ENCODE measurements at places on chromosomes 6 and 20. TPM values are rescaled to one million over a fixed set of nuclear protein-coding genes. Genes with fewer than 3 reads are reported as not detected.

GRCh38 chr6:170140129-170140528, 150.7 kb downstream of the DLL1 start:
- DNase-seq: no peak

The SIM1 gene
- not detected for total RNA-seq

GRCh38 chr20:54176610-54177009, 2.8 kb upstream of the CYP24A1 start:
- DNase-seq: no peak

The PNLDC1 gene
- total RNA-seq: not detected

GRCh38 chr20:34921436-34921835, 34.2 kb downstream of the GSS start:
- no peak for DNase-seq

The CCDC170 gene
- total RNA-seq: 0.65 TPM

The SPINT4 gene
- not detected for total RNA-seq
